Natural killer cell treated with Interleukin-12 subunit alpha and Interleukin-12 subunit beta and Interleukin-15 and Interleukin-18, amount 100 ng/mL, for 72 hours (primary cell): ENCODE measurements at places on chromosomes 3 and 15.

DNA sequence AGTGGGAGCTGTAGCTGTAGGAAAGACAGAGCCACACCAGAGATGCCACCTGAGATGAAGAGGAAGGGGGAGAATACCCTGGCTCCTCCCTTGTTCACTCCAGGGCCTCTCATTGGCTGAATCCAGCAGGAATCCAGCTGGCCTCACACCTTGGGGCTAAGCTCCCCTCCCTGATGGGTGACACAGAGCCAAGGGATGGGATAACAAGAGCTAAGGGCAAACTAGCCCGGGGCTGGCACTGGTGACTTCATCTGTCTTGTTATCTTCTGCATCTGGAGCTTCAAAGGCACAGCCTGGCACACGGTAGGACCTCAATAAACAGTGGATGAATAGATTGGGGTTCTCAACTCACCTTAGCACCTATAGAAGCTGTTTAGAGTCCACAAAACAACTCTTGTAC is 13.8 kb upstream of the GATA2 start:
- DNase-seq: no peak

DNA sequence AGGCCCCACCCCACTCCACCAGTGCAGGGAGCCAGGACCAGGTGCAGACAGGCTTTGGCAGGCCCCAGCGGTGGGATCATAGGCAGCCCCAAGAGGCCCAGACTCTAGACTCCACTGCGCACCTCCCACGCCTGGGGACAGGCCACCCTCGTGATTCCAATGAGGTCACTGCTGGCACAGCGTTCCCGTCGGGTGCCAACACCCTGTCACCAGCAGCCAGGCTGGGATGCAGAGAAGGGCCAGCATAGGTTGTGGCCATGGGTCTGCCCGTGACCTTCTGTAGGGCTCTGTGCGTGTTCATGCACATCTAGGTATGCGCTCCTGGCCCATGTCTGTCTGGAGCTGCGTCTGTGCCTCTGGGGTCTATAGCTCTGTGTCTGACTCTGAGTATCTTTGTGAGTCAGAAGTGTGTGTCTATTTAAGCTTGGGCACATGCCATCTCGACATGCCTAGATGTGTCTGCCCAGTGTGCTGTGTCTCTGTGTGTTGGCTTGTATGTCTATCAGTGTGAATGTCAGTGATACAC is 13.0 kb downstream of the VIPR1 start:
- DNase-seq: no peak

- DNase-seq: peak; percentile 85
Measured at GRCh38 chr15:60582370-60583036, 103.6 kb upstream of the ICE2 start.

DNA sequence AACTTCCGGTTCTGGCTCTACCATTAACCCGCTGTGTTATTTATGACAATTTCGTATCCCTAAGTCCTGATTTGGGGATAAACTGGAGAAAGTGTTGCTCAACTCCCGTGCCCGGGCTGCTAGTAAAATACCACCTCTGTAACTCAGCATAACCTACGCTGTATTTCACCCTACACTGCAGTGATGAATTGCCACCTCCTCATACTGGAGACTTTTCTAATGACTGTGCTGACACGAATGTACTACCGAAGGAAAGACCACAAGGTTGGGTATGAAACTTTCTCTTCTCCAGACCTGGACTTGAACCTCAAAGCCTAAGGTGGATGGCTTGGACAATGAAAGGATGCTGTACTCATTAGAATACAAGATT is 16.5 kb downstream of the SLC51A start:
- DNase-seq: no peak
